NCI-H460 (cell line): ENCODE measurements at places on chromosomes 12 and 14. TPM values are rescaled to one million over a fixed set of nuclear protein-coding genes. Genes with fewer than 3 reads are reported as not detected.

GRCh38 chr14:61380984-61381383 is 59.6 kb downstream of the PRKCH start:
- DNase-seq = no peak

DNA sequence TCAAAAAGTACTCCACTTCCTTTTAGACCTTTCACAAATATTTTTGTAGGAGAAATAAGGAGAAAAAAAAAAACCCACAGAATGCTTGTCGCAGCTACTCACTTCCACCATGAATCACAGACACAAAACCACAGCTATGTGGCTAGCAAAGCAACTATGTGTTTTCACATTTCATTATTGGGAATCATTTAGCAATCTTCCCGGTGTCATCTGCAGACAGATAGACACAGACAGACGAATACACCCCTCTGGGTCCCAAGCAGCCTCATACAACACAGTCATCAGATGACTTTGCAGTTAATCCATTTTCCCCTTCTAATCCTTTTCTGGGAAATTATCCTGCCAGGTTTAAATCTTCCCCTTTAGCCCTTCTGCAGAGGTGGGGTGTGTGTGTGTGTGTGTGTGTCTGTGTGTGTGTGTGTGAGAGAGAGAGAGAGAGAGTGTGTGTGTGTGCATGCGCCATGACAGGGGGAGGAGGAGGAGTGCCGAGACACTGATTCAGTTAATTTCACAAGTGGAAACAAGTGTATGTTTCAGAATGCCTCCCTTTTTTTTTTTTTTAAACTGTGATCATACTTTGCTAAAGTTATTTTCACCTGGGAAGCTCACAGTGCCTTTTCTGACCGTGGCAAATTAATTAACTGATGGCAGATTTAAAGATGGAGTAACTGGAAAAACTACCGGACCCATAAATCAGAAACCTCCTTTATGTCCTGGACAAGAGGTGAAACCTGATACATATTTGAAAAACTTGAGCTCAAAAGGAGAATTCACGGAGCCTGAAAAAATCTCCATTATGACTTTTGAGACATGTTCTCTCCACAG is 39.9 kb downstream of the LTBP2 start:
- DNase-seq = peak; percentile 67

DNA sequence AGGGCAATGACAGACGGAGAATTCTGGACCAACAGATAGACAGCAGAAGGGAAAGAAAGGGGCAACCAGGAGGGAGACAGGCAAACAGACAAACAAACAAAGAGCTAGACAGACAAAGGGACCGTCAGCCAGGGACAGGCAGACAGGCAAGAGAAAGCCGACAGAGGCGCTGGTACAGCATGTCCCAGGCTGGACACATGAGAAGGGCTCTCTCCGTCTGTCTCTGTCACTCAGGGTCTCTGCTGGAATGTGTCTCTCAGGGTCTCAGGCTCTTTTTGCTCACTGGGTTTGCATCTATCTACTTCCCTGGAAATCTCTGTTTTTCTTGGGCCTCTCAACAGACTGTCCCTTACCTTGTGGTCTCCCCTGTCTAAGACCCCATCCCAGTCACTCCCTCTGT is 8.2 kb upstream of the SMUG1 start:
- no peak for DNase-seq

- DNase-seq = no peak
Observed at GRCh38 chr12:124506145-124506831, 61.1 kb downstream of the NCOR2 start.

The DCN gene
- total RNA-seq = 1.8 and 3.3 TPM in 2 replicates

The VTI1B gene
- total RNA-seq = 47.1 and 49.3 TPM in 2 replicates

The TSHR gene
- 0.06 TPM in 1 of 2 replicates, not detected in the other for total RNA-seq

DNA sequence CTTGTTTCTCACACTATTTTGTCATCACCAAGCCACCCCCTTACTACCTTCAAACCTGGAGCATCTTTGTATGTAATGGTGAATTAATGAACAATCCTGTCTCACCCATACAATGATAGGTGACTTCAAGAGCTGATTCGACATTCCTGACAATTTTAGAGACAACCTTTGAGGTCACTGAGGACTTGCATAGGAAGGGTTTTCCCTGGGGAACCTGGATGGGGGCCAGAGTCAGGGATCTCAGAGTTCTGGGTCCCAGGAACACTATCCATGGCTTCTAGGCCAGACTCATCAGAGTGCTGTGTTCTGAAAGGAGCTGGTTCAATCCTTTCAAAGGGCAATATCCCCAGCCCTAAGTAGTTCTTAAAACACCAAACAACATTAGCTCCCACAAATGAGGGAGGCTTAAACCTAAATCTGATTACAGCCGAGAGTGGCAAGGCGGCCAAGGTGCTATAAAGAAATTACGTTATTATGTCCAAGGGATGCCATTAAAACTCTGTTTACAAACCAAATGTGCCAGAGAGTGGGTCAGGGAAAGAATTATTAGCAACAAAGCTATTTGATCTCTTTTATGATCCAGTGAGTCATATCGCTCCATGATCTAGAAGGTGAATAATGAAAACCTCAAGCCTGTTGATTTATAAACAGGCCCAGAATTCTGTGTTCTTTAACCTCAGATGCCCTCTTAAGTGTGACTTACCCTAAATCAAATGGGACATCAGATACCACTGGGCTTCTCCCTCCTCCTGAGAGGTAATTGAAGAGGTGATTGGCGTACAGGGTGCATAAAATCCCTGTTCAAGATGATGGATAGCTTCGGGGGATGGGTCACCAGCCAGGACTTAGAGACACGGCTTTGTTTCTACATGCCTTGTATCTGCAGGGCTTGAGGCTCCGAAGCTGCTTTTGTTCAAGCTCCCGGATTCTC is 230.2 kb upstream of the TBX3 start:
- no peak for DNase-seq

- no peak for DNase-seq
Observed at GRCh38 chr12:120137833-120138232, 21.3 kb upstream of the RAB35 start.

The RFX4 gene
- total RNA-seq = not detected in 2 replicates

DNA sequence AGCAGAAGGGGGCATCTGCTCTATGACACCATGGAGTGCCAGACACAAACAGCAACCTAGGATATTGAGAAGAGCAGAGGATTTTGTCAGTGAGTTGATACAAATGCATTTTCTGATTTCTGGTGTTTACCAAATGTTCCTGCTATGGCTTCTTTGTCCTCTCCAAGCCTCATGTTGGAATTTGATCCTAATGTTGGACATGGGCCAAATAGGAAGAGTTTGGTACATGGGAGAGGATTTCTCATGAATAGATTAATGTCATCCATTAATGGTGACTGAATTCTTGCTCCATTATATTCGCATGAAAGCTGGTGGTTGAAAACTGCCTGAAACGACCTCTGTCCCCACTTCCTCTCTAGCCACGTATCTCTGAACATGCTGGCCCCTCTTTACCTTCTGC is 1002.2 kb upstream of the FLRT2 start:
- DNase-seq = no peak

- DNase-seq = no peak
Observed at GRCh38 chr14:103427485-103428443, 42.5 kb downstream of the MARK3 start.

The LBHD2 gene
- not detected in 2 replicates for total RNA-seq

- DNase-seq = no peak
Observed at GRCh38 chr12:122989225-122989839, 8.9 kb downstream of the ARL6IP4 start.

GRCh38 chr12:103807561-103808238 is 33.3 kb downstream of the NT5DC3 start:
- DNase-seq = no peak

DNA sequence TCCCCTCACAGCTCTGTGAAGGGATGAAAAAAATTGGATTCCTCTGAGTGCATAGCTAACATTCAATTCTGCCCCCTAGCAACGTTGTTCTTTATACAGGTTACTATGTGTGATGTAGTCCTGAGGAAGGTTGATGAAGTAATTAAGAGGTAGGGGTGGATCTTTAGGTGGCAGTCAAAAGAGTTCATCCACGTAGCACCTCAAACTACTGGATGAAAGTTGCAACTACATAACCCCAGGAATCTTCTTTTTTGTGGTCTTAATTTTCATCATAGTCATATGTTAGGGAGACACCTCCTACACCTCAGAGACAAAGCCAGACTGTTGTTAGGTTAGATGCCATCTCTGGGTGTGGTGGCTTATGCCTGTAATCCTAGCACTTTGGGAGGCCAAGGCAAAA is 10.2 kb upstream of the NFE2 start:
- DNase-seq = no peak
